Brain pericyte (primary cell): ENCODE measurements at places on chromosomes 1 and 21.

DNA sequence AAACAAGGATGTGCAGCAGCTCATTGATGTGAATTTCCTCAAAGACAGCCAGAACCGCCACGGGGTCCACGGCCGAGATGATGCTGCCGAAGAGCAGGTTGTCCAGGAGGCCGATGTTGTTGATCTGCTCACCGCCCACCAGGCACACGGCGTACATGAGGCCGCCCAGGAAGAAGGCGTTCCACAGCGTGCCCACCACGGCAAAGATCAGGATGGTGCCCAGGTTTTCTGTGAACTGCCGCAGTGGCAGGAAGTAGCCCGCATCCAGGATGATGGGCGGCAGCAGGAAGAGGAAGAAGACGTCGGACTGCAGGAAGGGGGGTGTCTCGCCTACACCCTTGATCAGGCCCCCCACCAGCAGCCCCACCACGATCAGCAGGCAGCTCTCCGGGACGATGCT, 41.1 kb downstream of the SLC9A1 start:
- DNase-seq: no peak

DNA sequence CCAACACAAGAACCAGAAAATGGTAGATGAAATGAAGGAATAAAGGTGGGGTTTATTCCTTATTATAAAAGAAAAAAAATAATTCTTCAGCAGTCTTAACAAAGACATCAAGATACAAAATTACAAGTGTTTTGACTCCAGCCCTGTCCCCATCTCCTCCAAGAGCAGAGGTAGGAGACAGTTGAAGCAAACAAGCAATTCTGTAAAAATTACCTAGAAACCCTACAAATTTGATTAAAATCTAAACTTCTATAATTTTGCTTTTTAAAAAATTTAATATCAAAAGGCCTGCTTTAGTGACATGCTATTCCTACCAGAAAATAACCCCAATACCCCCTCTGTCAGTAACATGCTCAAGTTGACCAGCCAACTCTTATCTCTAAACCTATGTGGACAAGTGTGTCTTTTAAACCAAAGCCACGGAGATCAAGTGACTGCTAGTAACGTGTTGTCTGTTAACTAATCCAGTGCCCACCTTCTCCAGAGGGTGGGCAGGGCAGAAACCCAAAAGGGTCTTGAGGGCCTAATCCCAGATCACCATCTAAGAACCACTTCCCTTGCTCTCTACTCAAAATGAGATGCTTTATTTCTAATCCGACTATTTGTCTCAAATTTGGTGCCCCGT, 8.4 kb downstream of the GLUL start:
- no peak for DNase-seq

GRCh38 chr1:66214901-66215300, 319.1 kb upstream of the SGIP1 start:
- DNase-seq: no peak

- DNase-seq: peak; percentile 60
Observed at GRCh38 chr1:203556047-203556851, 62.3 kb downstream of the OPTC start.

GRCh38 chr1:19679691-19680090, 15.0 kb downstream of the HTR6 start:
- DNase-seq: no peak

DNA sequence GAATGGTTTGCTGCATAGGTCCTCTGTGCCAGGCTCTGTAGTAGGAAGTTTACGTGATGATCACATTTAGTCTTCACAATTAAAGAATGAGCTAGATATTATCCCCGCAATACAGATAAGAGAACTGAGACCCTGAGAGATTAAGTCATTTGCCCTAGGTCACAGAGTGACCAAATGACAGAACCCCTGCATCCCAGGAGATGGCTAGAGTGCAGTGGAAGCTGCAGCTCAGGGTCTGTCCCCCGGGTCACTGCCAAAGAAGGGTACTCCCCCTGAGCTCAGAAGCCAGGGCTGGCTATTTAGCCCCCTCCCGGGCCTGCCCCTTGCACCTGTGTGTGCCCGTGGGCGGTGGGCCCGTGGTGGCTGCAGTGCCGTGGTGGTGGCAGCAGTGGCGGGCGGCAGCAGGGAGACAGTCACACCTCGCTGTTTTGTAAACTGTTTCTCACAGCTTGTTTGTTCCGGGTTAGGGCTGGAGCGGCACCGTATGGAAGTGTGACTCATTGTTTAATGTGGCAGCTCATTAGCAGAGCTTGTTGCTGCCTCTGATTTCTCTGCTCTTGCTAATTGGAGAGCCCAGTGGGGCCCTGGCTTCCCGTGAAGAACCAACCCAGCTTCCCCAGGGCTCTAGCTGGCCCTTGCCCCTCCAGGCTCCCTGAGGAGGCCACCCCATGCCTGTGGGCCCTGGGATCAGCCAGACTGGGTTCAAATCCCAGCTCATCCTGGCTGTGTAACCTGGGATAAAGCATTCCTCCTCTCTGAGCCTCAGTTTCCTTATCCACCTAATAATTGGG, 19.3 kb upstream of the FOXO6 start:
- no peak for DNase-seq

- no peak for DNase-seq
Observed at GRCh38 chr1:105101261-105101660, 1351.6 kb downstream of the AMY1C start.

DNA sequence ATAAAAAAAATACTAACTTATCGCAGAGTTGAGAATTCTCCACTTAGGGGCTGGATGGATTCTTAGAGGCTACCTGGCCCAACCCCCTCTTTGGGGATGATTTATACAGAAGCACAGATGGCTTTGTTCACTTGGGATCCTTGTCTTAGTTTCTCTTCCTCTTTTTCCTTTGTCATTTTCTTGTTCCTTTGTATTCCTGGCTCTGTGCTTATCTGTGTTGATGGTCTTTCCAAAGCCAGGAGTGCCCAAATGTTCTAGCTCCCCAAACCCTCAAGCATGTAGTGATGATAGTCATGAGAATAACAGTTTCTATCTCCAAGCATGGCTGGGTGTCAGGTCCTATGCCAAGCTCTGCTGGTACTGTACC, 27.4 kb downstream of the EPHB2 start:
- DNase-seq: no peak
